ENCODE measurements at places on chromosomes 12 and 14.

GRCh38 chr12:97642911-97643310 lies 180.3 kb downstream of the RMST start:
- DNase-seq = no peak

DNA sequence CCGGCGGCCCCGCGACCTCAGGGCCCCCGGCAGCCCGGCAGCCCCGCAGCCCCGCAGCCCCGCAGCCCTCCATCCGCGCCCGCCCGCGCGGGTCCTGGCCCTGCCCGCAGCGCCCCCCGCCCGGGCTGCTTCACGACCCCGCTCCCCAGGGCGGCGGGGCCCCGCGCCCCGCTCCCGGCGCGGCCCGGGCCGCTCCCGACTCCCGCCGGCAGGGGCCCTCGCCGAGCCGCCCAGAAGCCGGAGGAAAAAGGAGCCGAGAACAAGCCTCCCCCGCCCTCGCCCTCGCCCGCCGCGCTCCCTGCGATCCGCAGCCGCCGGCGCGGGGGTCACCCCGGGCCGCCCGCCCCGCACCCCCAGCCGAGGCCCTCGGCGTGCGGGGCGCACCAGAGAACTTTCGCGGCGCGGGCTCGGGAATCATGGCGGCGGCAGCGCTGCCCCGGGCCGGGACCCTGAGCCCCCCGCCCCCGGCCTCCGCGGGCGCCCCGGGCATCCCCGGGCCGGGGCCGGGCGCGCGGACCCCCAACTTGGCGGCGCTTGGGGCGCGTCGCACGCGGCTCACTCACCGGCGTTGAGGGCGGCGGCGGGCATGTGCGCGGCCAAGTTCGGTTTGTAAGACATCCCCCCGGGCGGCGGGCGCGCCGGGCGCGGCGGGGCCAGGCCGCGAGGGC lies 521 bp downstream of the CDK2AP1 start:
- peak; percentile 26 for DNase-seq

DNA sequence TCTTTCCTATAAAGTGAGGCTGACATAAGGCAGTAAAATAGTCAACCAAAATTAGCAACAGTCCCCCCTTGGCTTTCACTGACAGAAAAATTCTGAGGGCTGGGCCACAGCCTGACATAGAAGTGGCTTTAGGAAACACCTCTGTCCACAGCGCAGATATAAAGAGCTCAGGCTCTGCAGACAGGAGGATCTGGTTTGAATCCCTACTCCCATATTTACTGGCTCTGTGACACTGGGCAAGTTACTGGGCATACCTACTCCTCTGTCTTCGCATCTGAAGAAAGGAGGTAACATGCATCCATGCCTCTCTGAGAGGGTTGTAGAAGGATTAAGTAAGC lies 95.3 kb downstream of the STXBP6 start:
- no peak for DNase-seq

- DNase-seq = no peak
These were observed 856 bp upstream of the EIF4B start for GRCh38 chr12:53005215-53005985.

GRCh38 chr12:108842361-108842760 lies 15.0 kb downstream of the SSH1 start:
- no peak for DNase-seq

GRCh38 chr14:99410019-99410418 lies 70.6 kb downstream of the SETD3 start:
- no peak for DNase-seq

DNA sequence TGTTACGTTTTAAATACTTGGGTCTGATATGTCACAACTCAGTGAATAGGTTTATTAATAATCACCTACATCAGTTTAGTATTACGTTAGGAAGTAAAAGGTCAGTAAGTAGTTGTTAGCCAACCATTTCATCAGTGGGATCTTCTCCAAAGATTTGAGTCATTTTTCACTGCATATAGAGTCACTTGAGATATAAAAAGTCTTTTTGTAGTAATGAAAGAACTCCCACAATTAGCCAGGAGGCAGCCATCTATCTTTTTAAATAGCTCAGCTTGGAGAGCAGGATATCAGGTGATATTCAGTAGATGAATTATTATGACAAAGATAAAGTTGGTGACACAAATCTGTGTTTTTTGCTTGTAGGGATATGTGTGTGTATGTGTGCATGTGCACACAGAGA lies 309.3 kb downstream of the PDZRN4 start:
- DNase-seq = no peak

GRCh38 chr14:47660158-47660557 lies 15.2 kb downstream of the MDGA2 start:
- DNase-seq = no peak

DNA sequence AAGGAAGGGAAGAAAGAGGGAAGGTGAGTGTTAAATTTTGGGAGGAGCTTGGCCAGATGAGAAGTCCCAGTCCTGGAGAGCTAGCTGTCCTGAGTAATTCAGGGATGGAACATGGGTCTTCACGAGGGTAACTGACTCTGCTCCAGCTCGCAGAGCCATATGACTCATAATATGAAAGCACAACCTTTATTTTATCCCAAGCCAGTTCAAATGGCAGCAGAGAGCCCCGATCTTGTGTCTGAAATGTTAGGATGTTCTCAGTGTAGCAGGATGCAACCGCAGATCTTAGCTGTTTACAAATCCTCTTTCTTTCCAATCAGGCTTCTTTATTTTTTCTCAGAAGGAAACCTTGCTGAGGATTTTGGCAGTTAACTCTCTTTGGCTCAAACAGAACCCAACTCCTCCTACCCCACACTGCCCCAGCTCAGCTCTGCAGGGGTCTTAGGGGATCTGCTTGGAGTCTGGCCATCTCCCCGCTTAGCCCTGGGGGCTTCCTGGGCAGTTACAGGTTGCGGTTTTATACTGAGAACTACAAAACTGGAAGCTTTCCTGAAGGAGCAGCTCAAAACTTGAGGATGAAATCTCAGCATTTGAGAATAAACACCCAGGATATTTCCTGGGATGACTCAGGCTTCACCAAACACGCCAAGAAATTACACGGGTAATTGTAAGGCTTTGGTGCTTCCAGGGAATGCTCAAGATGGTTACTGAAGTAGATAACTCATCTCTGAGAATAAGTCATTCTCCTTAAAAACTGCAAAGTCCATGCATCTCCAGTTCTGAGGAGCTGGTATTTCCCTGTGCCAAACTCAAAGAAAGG lies 92.5 kb downstream of the VCPKMT start:
- no peak for DNase-seq

GRCh38 chr12:129556082-129556481 lies 347.7 kb downstream of the TMEM132D start:
- DNase-seq = no peak

GRCh38 chr14:102218688-102219087 lies 79.0 kb downstream of the WDR20 start:
- no peak for DNase-seq

GRCh38 chr14:24273422-24273998 lies 2.1 kb upstream of the RABGGTA start:
- DNase-seq = no peak

- peak; percentile 71 for DNase-seq
These were observed 3.9 kb upstream of the POC1B start for GRCh38 chr12:89529738-89530137.

DNA sequence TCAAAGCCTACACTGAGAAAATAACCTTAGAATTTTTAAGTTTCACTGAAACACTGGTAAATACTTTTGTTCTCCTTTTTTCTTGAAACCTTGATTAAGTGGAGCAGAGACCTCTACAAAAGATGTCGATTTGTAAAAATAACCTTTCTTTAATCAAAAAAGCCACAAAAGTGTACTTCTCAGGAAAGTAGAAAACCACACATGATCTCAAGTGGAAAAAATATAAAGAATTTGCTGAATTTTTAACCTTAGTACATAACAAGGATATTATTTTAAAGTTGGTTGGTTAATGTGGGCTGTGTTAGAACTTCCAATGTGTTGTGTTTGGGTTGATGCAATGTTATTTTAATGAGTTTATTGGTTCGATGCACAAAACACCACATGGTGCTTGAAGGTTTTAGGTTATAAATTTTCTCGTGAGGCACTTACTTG lies 8.6 kb downstream of the LGR5 start:
- no peak for DNase-seq

GRCh38 chr12:122834104-122834920 lies 945 bp upstream of the HIP1R start:
- DNase-seq = no peak

GRCh38 chr12:127881371-127882140 lies 385.4 kb upstream of the TMEM132C start:
- DNase-seq = no peak

DNA sequence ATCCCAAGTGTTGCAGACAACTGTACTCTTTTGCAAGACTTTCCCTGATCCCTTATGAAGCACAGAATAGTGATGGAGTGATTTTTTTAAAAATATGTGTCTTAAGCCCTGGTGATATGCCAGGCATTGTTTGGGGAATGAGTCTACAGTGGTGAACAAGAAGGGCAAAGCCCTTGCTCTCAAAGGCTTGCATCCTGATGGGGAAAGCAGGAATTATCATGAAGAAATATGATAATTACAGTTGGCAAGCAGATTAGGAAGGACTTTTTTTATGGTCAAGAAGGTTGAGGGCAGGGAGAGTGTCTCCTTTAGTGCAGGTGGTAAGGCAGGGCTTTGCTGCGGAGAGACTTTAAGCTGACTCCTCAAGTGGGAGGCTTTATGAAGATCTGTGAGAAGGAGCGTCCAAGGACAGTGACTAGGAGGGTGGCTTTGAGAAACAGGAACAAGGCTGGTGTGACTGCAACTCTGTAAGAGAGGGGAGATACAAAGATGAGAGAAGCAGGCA lies 100.2 kb downstream of the SYNE2 start:
- no peak for DNase-seq

GRCh38 chr12:100331871-100332270 lies 25.0 kb upstream of the SLC17A8 start:
- no peak for DNase-seq

DNA sequence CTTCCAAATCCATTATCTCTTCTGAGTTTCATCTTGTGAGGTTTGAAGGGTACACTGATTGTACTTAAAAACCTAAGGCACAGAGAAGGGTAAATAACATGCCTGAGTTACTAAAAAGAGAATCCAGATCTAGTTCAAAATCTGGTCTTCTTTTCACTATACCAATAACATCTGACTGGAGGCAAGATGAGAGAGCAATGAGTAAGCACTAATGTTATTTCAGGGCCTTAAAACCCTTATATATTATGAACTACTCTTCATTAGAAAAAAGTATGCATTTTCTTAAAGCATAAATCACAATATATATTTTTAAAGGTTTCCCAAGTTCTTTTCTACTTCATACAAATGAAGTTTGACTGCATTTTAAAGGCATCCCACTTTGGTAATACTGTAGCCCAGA lies 60.2 kb downstream of the GXYLT1 start:
- no peak for DNase-seq

DNA sequence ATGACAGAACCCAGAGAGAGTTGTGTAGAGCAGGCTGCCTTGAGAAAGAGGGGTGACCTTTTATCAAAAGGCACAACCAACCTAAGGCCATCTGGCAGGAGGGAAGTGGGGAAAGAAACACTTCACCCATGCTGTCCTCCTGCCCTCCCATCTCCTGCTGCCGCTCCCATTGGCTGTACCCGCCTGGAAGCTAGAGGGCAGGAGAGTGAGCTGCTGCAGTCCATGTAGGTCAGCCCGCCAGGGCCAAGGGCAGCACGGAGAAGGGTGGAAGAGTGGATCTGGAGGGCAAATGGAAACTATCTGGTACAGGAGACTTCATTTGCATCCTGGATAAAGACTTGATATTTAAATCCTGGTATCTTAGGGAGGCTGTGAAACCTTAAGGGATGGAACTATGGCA lies 11.5 kb upstream of the CABP1 start:
- DNase-seq = no peak

DNA sequence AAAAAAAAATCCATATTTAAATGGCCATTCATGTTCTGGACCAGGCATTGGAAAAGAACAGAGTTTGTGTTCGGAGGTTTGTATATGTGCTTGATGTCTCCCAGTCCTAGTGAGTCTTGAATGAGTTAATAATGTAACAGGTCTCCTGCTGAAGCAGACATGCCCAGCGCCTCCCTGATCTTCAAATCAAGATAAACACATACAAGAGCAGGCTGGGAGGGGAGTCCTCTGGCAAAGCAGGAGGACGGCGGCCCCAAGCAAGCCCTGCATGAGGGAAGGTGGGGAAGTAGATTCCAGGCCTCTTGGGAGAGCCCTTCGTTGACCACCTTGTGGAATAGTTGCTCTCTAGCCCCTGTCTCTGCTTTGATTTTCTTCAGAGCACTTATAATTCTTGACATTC lies 156.3 kb downstream of the ZFP36L1 start:
- DNase-seq = no peak

GRCh38 chr14:53900499-53900898 lies 56.1 kb downstream of the BMP4 start:
- DNase-seq = no peak

- DNase-seq = no peak
These were observed 249.1 kb upstream of the PPFIA2 start for GRCh38 chr12:82008251-82008650.

DNA sequence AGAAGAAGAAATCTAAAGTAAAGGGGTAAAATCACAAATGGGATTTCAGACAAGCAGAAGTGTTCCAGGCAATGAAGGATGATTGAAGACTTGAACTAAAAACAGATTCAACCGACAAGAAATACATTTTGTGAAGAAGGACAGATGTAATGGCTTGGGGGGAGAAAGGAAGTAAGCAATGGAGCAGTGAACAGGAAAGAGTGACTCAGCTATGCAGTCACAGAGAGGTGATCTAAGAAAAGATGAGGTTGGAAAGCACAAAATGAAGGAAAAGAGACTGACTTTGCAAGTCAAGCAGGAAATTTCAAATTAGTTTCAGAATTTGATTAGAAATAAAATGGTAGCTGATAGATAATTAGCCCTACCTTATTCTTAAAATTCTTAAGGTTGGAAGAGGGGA lies 66.5 kb downstream of the PUS7L start:
- DNase-seq = peak; percentile 43

GRCh38 chr12:20374795-20375194 lies 6.5 kb downstream of the PDE3A start:
- no peak for DNase-seq

DNA sequence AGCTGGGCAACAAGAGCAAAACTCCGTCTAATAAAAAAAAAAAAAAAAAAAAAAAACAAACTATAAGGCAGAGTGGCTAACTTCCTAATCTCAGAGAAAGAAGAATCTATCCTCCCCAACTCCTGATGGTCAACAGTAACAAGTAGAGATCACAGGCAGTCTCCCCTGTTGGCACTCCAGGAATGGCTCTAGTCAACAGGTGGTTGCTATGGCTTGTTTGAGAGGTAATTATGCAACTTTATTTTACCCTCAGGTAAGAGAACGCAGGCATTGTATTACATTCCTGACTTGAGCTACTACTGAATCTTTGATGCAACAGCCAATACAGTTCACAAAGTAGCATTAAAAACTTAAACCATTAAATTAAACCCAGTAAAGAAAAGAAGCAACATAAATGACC lies 180.3 kb downstream of the DICER1 start:
- DNase-seq = no peak

- no peak for DNase-seq
These were observed 649.0 kb upstream of the SEL1L start for GRCh38 chr14:82182646-82183045.

Measured in MV-4-11 (cell line).